ENCODE measurements at places on chromosomes 6 and 20.

GRCh38 chr6:113978084-113978675 is 7.2 kb upstream of the HDAC2 start:
- no peak for DNase-seq

GRCh38 chr6:39792540-39793450 is 619 bp downstream of the DAAM2 start:
- no peak for DNase-seq

- DNase-seq = no peak
Measured at GRCh38 chr20:48831718-48832404, 4.1 kb upstream of the PREX1 start.

DNA sequence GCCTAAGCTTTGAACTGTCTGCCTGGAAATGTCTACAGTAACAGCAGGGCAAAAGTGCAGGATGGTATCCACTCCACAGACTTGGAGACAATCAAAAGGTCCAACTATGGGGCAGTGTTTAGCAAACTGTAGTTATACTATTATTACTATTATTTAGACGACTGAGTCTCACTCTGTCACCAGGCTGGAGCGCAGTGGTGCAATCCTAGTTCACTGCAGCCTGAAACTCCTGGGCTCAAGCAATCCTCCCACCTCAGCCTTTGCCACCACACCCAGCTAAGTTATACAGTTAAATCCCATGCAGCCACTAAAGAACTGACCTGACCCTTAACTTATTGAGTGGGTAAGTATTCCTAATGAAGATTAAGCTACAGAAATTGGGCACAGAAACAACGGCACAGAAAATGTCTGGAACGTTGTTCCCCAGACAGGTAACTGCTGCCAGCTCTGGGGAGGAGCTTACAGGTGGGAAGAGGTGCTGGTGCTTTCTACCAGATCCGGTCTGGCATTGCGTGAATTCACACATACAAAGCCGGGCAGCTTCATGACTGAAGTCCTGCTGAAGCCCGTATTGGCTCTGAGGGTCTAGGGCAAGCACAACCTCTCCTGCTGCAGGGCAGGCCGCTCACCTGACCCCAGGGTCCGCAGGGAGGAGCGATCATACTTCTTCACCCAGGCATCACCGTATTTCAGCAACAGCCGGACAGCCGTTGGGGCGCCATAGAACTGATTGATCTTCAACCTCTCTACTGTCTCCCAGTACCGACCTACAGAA is 27.0 kb upstream of the APMAP start:
- DNase-seq = no peak

DNA sequence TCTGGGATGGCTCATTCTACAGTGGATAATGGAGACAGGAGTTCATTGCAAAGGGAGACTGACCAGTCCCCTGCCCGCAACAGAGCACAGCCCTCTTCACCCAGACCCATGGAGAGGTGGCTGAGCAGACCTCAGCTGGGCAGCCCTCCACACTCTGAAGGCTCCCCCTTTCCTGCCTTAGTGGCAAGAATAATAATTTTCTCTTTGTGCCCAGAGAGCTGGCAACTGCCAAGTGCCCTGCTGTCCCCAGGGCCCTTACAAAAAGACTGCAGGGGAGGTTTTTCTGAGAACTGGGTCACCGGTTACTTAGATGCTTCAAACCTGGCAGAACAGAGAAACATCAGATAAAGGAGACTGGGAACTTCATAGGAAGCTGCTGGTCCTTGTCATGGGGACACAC is 35.4 kb upstream of the ZNFX1 start:
- no peak for DNase-seq

GRCh38 chr6:152863618-152864326 is 113.2 kb downstream of the VIP start:
- peak; percentile 63 for DNase-seq

DNA sequence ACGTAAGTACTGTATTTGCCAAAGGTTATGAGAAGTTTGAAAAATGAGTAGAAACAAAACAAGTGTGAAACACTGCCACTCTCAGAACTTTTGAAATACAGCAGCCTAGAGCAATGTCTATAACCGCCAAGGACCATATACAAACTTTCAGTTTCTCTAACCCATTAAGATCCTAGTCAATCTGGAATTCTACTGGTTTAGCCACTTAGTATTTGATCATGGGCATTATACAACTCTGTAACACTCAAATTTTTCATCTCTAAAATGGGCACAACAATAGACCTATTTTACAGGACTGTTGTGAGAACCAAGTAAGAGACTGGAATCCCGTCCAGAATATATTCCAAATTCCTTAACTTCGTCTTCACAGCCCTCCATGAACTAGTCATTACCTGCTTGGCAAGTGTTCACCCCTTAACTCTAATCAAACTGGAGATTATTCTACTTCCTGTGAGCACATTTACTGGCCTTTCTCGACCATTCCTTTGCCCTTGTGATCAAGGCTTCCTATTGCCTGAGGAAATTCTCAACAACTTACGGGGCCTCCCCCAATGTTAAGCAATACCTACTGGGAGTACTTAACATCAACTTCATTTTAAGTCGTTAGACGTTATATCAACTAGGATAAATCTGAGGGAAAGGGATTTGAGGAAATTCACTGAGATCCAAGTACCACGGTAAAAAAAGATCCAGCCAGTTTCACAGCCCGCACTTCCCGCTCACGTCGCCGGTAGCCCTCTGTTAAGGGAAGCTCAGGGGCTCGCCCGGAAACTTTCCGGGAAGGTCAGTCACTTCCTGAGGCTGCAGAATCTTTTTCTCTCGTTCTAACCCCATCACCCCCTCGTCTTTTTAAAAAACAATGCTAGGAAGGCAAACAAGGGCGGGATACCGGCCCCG is 1.1 kb downstream of the EIF2S2 start:
- DNase-seq = no peak

DNA sequence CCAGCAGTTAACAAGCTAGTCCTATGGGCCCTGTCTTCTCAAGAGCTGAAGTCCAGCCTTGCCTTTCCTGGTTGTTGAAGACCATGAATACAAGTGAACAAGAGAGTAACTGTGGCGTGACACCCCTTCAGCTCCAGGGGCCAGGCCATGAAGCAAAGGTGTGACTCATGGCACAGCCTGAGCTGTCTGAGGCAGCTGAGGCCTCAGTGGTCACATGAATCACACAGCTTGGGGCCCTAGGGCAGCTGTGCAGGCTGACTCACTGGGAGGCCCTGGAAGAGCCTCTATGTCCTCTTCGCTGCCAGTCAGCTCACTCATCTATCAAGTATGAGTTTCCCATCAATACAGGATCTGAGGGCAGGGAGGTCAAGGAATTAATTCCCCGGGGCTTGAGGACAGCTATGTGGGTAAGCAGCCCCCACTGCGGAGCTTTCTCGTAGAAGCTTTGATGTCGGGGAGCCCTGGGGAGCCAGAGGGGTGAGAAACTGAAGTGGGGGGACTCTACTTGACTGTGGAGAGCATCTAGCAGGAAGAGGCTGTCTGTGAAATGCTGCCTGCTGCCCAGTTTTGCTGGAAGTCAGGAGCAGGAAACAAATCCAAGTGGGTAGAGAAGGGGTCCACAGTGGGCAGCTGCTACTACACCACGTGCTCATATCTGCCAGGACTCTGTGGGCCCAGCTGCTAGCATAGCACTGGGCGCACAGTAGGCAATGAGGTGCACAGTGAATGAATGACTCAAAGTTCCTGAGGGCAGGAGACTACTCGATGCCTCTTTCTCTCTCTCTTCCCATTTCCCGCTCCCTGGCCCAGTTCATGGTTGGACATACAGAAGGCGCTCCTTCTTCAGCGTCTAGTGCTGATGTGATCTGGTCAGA is 13.7 kb upstream of the FAM83C start:
- DNase-seq = peak; percentile 90

DNA sequence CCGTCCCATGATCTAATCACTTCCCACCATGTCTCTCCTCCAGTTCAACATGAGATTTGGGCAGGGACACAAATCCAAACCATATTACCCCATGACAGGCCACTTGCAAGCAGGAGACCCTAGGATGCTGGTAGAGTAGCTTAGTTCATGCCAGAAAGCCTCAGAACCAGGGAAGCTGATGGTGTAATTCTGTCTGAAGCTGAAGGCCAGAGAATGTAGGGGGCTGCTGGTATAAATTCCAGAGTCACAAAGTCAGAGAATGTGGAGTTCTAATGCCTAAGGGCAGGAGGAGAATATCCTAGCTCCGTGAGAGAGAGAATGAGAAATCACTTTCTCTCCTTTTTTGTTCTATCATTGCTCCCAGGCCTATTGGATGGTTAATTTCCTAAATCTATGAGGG is 90.3 kb upstream of the IMPG1 start:
- no peak for DNase-seq

DNA sequence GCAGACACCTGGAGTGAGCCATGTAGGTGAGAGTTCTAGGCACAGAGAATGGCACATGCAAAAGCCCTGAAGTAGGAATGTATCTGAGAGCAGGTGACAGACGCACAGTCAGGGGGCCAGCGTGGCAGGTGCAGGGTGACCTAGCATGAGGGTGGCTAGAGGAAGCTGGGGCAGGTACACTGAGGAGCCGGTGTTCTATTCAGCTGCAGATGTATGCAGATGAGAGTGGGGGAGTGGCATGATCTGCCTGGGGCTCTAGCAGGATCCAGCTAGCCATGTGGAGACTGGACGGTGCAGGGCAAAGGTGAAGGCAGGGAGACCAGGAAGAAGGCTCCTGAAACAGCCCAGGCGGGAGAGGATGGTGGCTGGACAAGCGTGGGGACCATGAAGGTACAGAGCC is 10.7 kb downstream of the PEDS1 start:
- DNase-seq = no peak

DNA sequence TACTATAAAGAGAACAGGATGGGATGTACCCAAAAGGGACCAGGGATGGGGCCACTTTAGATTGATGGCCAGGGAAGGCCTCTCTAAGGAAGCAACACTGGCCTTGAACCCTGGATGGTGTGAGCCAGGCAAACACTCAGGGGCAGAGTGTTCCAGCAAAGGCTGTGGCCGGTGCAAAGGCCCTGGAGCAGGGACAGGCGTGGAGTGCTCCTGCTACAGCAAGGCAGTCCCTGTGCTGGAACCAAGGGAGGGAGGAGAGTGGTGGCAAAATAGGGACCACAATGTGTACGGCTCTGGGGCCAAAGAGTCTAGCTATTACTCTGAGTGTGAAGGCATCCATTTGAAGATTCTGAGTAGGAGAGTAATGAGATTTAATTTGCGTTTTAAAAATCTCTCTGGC is 131.6 kb downstream of the BMP7 start:
- DNase-seq = no peak

DNA sequence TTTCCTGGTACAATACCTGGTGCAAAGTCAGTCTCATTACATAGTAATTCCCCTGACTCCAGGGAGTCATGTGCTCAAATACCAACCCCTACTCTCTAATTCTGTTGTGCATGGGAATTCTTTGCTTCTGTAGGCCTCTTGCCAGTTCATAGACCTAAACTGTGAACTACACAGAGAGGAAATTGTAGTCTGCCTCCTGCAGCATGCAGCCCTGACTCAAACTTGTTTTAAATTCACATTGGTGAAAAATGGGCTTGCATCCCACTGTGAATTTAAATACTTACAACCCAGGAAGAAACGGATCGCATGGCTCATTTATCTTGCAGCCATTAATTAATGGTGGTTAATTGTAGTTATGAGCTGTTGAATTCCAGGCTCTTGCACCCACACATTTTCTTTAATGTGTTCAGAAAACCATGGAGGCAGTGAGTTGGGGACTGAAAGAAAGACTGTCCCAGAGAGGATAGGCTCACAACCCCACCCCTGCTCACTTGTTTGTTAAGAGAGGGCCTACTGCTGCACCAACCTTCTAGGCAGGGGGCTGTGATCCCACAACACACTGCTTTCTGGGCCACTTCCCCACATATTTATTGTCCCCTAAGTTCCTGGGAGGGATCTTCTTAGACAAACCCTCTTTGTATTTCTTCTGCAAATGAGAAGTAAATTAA is 579.1 kb downstream of the DHX35 start:
- no peak for DNase-seq

DNA sequence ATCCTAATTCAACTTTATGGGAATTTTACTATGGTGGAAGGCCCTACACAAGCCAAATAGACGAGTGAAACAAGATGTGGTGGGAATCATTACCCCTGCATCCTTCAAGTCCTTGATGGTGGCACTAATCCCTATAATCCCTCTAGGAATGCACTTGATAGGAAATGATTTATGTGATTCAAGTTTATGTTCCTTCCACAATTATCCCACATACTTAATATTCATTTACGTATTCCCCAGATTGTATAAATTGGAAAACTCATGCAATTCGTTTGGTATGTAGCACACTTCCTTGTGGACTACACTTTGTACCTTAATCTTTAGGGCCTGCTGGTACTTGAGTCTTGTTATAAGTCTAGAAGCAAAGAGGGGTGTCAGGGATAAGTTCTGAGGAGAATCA is 40.8 kb downstream of the PKIB start:
- DNase-seq = no peak

- peak; percentile 63 for DNase-seq
Measured at GRCh38 chr6:11353921-11354389, 121.5 kb upstream of the NEDD9 start.

DNA sequence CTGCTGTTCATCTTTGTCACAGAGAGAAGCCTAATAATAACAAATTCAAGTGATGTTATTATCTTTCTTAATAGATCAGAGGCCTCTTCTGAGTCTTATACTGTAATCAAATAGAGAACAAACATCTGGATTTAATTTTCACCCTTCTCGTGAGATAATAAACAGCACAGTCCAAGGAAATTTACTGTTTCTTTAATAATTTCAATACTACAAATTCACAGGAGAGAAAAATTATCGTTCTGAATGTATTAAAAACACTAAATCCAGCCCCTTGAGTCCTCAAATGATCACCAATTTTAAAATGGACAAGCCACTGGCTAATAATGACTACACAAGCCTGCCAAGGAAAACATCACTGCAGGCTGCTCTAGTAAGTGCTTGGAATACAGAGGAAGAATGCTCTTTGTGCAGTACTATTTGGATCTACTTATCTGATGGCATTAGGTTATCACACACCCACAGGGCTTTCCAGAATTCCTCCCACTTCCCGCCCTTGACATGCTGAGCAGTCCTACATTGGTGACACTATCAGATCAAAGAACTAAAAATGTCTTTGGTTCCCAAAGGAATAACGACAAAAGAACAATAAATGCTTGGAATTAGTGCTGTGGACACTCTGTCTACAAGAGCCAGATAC is 38.1 kb downstream of the SYNE1 start:
- DNase-seq = no peak

DNA sequence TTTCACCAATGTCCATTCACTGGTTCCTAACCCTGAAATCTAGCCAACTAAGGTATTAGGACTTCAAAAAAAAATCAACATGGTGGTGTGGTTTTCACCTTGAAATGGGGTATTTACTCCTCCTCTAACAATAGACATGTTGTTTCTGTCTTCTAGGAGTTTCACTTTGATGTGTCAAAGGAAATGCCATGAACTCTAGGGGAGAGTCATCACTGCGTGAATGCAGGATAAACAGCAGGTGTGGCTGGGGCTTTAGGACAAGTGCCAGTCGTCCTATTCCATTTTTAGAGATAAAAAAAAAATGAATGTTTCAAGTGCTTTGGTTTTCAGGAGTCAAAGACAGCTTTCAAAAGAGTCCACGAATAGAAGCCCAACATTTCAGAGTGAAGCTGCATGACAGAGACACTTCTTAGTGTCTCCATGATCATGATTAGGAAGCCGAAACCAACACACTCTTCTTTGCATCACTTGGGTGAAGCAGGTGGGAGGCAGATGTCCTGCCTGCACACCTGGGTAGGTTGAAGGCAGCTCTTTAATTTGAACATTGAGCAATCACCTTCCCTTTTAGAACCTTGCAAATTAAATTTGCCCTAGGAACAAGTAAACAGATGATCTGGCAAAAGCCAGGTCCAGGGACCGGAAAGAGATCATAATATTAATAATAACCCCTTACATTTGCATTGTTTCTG is 328.5 kb upstream of the PRDM1 start:
- no peak for DNase-seq

Measured in activated naive CD4-positive, alpha-beta T cell treated with anti-CD3 and anti-CD28 coated beads, Interleukin-2, amount 50 U/mL, for 72 hours (primary cell).